ENCODE measurements at places on chromosomes 4 and X.

GRCh38 chr4:10129196-10130177, 12.9 kb upstream of the WDR1 start:
- no peak for DNase-seq

- no peak for DNase-seq
Measured at GRCh38 chr4:165875446-165875845, 2.4 kb downstream of the TLL1 start.

GRCh38 chr4:56976283-56976836, 1.0 kb downstream of the NOA1 start:
- no peak for DNase-seq

- DNase-seq = no peak
Measured at GRCh38 chr4:163892417-163892816, 397.9 kb downstream of the TMA16 start.

DNA sequence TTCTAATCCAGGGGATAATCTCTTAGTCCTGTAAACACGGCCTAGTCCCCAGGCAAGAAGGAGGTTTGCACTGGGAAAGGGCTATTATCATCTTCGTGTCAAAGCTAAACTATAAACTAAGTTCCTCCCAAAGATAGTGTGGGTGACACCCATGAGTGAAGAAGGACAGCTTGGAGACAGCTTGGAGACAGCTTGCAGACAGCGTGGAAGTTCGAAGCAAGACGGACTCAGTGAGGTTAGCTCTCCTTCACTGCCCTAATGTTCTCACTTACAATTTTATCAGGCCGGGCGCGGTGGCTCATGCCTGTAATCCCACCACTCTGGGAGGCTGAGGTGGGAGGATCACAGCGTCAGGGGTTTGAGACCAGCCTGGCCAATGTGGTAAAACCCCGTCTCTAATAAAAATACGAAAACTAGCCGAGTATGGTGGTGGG, 19.2 kb upstream of the PLCXD1 start:
- DNase-seq = no peak

GRCh38 chr4:154312246-154312645, 179.4 kb downstream of the DCHS2 start:
- no peak for DNase-seq

GRCh38 chr4:118816538-118817177, 19.3 kb downstream of the SEC24D start:
- DNase-seq = no peak

DNA sequence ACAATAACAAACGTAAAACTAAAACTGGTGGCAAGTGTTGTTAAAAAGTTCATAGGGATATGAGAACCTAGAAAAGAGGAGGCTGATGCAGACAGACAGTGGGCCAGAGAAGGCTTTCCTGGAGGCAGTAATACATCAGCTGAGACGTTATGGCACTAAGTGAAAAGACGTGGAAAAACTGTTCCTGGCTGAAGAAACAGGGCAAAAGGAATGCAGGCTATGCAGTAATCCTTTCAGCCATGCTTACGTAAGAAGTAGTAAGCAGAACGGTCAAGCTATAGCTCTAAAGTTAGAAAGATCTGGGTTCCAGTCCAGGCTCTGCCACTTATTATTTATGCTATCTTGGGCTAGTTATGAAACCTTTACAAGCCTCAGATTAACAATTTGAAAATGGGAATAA, 6.4 kb downstream of the LAMTOR3 start:
- no peak for DNase-seq

GRCh38 chr4:135552131-135552530, 1350.5 kb upstream of the PABPC4L start:
- no peak for DNase-seq

DNA sequence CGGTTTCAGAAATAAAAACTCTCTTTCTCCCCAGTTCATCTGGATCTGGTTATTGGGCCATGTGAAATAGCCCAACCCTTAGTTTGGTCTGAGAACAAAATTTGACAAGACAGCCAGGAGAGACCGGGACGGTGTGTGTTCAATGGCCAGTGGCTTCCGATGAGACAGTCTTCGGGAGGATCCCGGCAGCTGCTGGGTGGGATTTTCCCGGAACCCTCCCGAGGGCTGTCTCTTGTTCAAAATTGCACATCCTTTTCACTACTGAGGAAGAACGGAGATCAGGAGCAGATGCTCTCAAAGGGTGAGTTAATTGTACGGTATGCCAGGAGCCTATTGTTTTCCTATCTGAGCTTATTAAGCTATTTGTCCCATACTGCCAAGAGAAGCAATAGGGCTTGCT, 166.5 kb downstream of the PRR32 start:
- DNase-seq = no peak

Measured in stimulated activated CD4-positive, alpha-beta T cell treated with anti-CD3 and anti-CD28 coated beads, Interleukin-15, amount 100 ng/mL, for 48 hours (primary cell).